ENCODE measurements at places on chromosomes 2 and 18.

GRCh38 chr2:121210691-121211090, 74.3 kb downstream of the TFCP2L1 start:
- no peak for DNase-seq

DNA sequence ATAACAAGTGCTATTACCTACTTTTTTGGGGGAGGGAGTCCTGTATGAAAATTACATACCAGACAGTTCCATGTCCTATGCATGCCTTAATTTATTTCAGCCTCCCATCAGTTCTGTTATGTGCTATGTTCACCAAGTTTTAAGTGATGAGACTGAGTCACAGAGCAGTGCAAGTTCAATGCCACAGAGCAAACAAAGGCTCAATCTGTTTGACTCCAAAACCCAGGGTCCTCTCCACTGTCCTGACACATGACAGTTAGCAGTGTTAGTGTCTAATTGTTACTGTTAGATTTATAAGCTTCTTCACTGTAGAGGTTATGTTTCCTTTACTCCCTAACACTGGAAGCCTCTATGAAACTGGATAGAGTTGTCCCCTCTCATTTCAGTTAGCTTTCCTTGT, 498.0 kb downstream of the PARD3B start:
- DNase-seq = no peak

- DNase-seq = no peak
Measured at GRCh38 chr18:59502274-59503175, 143.5 kb upstream of the LMAN1 start.

DNA sequence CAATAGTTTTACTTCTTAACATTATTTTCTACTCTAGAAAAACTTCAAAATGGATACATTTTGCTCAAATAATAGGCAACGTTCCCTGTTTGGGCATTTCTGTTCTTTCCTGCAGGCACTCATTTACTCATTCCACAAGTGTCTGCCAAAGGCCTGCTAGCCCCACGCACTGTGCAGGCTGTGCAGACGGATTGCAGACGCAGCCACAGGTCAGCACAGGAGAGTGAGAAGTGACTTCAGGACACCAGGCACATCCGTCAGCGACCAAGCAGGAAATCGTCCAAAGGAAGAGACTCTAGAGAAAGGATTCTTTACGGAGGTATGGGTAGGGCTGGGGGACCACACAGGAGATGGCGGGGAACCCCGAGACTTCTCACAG, 103.0 kb upstream of the AGAP1 start:
- DNase-seq = no peak

DNA sequence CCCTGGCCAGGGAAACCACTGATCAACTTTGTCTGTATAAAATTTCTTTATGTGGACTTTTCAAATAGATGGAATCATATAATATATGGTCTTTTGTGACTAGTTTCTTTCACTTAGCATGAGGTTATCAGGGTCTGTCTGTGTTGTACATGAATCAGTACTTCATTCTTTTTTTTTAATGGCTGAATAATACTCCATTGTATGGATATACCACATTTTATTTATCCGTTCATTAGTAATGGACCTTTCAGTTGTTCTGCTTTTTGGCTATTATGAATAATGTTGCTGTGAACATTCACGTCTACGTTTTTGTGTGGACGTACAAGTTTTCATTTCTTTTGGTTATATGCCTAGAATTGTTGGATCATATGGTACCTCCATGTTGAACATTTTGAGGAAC, 69.1 kb upstream of the GAREM2 start:
- DNase-seq = no peak

GRCh38 chr2:235605312-235606003, 111.6 kb downstream of the AGAP1 start:
- no peak for DNase-seq

DNA sequence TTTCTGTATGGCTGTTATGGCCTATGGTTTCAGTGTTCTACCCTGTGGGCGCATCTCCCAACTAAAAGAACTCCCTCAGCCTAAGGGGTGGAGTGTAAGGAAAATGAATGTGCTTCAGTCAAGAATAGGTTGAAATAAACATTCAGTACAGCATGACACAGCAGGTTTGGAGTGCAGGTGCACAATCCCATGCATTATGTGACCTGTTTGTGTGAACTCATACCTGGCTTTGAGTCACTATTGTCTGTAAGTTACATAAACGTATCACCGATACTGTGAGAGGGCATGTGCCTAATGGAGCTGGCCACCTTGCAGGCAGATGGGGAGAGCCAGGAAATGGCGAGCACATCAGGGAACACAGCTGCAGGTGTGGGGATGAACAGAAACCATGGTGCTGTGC, 216.0 kb downstream of the DSEL start:
- DNase-seq = no peak

GRCh38 chr2:240820607-240821428, 799 bp upstream of the KIF1A start:
- DNase-seq = no peak

DNA sequence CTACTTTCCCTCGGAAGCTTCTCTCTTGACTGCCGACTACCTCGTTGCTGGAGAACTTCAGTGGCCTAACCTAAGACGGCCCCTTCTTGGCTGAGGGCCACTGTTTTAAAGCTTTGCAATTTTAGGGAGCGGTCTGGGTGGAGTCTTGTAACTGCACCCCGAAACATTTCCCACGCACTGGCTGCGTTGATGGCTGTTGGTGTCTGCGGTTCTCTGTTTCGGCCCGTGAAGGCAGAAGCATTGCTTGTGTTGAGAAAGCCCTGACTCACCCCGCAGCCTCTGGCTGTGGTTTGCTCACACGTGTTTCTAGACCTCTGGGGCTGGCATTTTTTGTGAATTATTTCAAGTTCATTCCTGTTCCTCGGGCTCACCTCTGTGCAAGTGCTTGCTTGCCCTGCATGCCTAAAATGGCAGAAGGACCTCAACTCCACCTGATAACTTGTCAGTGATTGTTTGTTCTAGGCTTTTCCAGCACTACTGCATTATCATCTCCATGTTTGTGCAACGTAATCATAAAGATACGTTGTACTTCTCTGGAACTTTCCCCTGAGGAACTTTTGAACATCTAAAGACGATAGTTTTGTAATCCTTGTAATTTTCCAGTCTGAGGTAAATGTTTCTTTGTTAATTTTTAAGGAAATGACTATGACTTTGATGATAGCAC, 94.2 kb upstream of the DLX2 start:
- peak; percentile 15 for DNase-seq

DNA sequence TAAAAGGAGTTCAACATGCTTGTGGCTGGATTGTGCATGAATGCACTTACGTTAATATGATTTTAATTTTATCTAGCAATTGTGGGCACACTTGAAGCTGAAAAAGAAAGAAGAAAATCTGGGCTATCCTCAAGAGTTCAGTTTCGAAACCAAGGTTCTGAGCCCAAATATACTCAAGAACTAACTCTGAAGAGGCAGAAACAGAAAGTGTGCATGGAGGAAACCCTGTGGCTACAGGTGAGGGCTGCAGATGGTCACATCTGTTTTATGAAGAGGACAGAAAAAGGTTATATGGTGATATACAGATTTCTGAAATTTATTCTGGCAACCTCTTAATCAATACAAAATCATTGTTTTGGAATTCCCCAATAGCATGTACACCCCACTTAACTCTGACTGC, 57.3 kb downstream of the ITGA6 start:
- no peak for DNase-seq

GRCh38 chr2:45435316-45435715, 175.8 kb downstream of the SRBD1 start:
- no peak for DNase-seq

DNA sequence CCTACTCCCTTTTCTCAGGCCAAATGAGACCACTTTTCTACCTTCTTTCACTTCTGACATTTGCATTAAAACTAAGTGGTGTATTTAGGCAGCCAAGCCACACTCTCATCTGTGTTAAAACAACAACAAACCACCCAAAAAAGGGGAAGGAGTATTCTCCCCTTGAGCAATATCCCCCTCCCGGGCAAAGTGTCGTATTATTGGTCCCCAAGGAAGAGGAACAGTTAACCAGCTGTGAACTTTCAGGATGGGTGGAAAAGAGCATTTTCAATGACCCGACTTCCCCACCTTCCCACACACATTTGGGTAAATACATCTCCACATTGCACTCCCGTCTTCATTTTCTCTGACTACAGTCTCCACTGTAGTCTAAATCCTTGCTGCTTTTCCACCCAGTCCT, 44.3 kb downstream of the FEZ2 start:
- DNase-seq = no peak
